K562 (cell line): ENCODE measurements at places on chromosomes 4 and X.
A peak's percentile ranks its signal among the peaks of the same experiment; 100 is the strongest.

GRCh38 chrX:153319295-153320046 lies 2.1 kb downstream of the PNMA6F start:
- DNase-seq = no peak

DNA sequence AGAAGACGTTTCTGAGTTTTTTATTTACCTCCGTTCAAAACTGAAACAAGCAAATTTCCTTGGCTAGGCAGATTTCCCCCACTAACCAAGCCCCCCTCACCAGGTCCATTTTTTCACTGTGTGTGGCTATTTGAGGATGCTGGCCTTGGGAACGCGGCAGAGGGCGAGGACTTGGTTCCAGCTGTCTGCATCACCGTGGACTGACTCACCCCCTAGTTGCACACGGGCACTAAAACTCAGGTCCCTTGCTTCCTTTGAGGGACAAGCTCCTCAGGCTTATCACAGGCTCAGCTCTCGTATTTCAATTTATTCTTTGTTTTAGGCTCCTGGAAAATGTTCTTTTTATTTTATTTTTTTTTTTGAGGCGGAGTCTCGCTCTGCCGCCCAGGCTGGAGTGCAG lies 8.4 kb upstream of the MTNR1A start:
- no peak for DNase-seq

GRCh38 chr4:29151584-29151983 lies 1568.6 kb upstream of the PCDH7 start:
- DNase-seq = no peak

- DNase-seq = peak; percentile 61
Measured at GRCh38 chrX:154374313-154375155, at the start of gene FLNA. Gene FLNA, minus strand, starts transcription at chrX:154374634. Its CDS starts 3,389 bp downstream, at chrX:154371245.

- DNase-seq = no peak
Measured at GRCh38 chr4:30755346-30755745, 35.2 kb downstream of the PCDH7 start.

DNA sequence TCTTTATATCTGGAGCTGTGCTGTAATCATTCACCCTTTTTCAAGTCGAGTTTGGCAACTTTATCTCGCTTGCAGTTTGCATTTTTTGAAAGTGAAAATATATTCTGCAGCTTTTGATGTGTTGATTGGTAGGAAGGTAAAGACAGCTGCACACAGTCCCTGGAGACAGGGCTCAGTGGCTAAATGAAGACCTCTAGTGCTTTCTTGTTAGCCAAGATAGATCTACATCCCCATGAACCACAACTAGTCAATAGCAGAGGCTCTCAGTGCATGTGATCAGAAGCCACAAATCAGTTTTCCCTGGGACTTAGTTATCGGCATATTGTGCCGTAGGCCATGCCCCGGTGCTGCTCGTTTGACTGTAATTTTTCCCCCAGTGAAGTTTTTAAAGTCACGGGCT lies 587.7 kb upstream of the PITX2 start:
- DNase-seq = no peak

DNA sequence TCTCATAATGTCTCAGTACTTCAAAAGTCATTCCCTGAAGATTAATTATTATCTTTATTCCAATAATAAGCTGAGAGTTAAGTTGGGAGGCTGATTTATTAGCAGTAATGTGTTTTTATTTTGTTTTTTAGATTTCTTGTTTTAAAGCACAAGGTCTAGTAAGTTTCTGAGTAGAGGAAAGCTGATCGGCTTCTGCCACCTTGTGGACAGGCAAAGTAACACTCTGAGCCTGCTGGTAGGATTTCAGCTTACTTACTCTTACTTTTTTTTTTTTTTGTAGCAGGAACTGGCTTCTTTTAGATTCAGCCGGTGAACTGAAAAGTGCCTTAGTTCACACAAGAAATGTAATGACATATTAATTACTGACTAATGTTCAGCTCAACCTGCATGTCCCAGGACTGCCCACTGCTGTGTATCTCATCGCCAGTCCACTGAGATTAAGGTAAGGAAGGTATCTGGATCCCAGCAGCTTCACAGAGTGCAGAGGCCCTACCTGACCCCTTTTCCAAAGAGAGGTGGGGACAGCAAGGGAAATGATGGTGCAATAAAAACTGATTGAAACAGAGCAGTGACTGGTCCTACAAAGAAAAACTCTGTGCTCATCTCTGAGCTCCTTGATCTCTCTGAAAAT lies 126.5 kb downstream of the ADGRA3 start:
- peak; percentile 43 for DNase-seq

DNA sequence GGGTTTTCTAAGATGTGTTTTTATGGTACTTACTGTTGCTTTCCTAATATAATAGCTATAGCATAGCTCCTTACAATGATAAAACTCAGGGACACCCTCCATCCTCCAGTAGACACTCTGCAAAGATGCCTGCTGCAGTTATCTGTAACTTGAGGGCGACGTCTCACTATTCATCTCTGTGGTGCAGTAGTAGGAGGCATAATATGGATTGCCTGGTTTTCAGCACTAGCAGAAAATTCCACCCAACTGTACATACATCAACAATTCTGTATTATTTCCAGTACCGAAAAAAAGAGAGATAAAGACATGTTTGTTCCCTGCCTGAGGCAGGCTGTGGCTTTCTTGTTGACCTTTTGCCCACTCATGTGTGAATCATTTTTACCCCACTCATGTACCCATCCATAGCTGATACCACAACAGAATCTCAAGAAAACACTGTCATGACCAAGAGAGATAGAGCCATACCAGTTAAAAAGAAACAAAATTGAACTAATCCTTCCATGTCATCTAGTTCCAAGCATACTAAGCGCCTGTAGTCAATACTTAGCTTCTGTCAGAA lies 220.1 kb downstream of the RAB28 start:
- no peak for DNase-seq

- no peak for DNase-seq
Measured at GRCh38 chrX:154135458-154136229, 8.4 kb upstream of the OPN1LW start.

GRCh38 chr4:105348719-105349118 lies 125.1 kb downstream of the PPA2 start:
- no peak for DNase-seq

GRCh38 chr4:80540349-80540748 lies 204.8 kb downstream of the CFAP299 start:
- no peak for DNase-seq

- no peak for DNase-seq
Measured at GRCh38 chr4:13522282-13523104, 21.8 kb downstream of the NKX3-2 start.

- DNase-seq = no peak
Measured at GRCh38 chrX:13829983-13830382, 13.1 kb upstream of the GPM6B start.

DNA sequence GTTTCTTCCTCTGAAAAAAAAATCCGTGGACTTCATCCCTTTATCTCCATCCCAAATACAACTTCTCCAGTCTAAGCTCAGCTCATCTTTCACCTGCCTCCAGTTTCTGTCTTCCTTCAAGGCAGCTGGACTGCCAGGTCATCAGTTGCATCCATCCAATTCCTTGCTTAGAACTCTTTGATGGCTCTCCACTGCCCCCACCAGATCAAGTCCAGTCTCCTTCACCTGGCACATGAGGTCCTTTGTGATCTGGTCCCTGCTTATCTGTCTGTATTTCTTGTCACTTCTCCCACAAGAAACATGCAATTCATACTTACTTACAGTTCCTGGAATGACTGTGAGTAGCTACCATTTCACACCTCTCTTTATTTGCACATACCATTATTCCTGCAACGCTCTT lies 33.8 kb downstream of the OTUD6A start:
- DNase-seq = peak; percentile 11

GRCh38 chrX:121479406-121479805 lies 432.0 kb downstream of the GLUD2 start:
- peak; percentile 13 for DNase-seq

DNA sequence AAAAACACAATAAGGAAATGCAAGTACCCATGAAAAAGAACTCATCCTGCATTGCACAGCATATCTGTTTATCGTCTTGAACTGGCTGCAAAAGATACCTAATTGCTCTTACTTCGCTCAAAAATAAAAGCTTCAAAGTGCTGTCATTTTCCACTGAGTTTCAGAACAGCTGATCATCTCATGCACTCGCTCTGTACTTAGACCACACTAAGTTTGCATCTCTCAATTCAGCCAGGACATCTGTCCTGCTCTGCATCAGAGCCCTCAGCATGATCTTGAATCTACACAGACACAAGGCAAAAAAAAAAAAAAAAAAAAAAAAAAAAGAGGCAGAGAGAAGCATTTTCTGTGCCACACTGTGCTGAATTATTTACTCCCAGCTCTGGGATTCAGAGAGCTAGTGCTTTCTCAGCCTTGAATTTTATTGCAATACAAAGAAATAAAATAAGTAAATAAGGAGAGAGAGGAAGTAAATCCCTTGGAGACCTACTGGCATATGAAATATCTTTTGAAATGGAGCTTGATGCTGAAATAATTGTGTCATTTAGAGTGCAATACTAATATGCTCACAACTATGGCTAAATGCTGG lies 81.3 kb downstream of the PPP1R2C start:
- no peak for DNase-seq

DNA sequence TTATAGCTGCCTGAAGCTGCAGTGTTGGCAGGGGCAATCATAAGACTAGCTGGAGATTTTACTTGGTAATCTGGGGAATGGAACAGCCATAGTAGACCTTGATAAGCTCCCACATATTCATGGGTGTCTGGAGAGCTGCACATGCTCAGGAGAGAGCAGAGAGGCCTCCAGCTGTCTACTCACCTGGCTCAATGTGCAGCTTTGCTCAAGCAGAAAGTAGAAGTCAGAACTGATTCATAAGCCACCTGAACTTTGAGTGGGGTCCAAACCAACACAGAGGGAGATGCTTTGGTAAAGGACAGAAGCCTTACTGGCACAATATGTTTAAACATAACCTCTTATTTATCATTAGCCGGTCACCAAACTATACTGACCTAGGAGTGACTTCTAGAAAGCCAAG lies 54.4 kb downstream of the KDM6A start:
- no peak for DNase-seq

DNA sequence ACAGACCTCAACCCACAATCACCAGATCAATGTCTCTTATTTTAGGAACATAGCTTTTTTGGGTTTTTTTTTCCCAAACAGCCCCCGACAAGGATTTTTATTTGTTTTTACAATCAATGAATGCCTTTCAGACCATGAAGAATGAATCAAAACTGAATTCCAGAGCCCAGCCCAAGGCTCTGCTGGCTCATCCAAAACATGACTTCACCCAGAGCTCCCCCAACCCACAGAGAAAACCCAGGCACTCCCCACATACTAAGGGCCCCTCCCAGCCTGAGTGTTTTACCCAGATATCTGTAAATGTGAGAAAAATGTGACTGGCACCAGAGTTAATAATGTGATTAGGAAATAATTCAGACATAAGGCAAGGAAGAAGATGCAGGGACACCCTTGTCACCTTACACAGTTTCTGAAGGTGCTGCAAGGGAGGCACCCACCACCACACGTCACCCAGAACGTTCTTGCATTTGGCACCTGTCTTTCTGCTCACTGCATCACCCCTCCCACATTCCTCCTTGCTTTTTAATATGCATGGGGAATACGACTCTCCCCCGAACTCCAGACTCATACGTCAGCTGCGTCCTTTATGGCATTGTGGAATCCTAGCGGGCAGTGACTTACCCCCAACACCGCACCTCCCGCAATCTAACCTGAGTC lies 47.8 kb upstream of the C4orf50 start:
- no peak for DNase-seq

GRCh38 chrX:150873616-150874015 lies 24.9 kb downstream of the CD99L2 start:
- DNase-seq = no peak

DNA sequence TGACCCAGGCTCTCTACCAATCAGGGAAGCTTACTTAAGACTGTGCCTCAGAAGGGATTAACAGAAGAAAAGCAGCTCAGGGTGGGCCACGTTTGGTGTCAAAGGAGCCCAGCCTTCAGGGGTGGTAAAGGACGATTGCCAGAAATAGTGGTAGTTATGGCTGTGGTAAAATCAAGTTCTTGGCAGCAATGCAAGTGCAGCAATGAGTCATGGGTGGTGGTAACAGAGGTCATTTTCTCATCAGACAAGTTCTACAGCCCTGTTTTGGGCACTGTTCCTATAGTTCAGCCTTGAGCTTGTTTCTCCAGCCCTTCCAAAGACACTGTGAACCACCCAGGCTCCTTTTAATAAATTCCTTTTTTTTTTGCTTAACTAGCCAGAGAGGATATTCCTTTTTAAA lies 120.3 kb downstream of the EFHC2 start:
- DNase-seq = no peak

DNA sequence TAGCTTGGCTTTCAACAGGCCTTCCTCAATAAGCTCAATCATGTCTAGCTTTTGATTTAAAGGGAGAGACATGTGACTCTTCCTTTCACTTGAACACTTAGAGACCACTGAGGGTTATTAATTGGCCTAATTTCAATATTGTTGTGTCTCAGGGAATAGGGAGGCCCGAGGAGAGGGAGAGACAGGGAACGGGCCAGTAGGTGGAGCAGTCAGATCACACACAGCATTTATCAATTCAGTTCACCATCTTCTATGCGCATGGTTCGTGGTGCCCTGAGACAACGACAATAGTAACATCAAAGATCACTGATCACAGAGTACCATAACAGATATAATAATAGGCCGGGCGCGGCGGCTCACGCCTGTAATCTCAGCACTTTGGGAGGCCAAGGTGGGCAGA lies 17.8 kb downstream of the ZNF81 start:
- no peak for DNase-seq

DNA sequence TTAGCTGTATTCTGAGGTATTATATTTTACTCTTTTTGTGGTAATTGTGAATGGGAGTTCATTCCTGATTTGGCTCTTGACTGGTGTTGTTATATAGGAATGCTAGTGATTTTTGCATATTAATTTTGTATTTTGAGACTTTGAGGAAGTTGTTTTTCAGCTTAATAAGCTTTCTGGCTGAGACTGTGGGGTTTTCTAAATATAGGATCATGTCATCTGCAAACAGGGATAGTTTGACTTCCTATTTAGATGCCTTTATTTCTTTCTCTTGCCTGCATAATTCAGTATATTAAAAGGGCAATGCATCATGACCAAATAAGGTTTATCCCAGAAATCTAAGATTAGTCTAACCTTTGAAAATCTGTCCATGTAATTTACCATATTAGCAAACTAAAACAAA lies 44.7 kb upstream of the EPGN start:
- DNase-seq = no peak

- DNase-seq = no peak
Measured at GRCh38 chr4:166662266-166662843, 571.9 kb downstream of the SPOCK3 start.

DNA sequence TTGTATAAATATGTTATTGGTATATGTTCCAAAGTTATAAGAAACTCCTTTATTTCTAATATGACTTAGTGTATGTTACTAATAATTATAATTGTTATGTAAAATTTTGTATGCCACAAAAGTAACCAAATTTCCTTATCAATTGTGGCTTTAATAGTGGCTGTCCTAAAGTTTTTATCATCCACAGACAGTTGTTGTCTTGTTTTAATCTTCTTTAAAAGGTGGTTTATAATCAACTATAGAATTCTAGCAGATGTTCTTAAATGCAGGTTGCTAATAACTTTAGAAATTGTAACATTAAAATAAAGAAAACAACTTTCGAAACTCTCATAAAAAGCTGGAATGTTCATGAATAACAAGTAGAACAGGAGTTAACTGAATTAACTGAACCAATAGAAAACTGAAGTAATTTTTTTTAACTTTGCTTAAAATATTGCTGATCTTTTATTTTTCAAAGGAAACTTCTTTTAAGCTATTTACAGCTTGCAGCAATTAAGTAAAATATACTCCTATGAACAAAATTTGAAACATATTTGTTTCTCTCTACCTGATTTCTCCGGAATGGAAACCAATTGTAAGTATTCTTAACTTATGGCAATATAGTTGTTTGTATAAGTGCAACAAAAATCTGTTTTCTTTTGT lies 24.3 kb downstream of the HSD17B11 start:
- DNase-seq = no peak
